ENCODE measurements at places on chromosomes 6 and 20. TPM values are rescaled to one million over a fixed set of nuclear protein-coding genes. Genes with fewer than 3 reads are reported as not detected.

Gene FOXS1
- 2.3 TPM for total RNA-seq

Gene DSP
- 98.2 TPM for total RNA-seq

Gene C6orf132
- total RNA-seq = 4.4 TPM

Gene TFAP2A
- total RNA-seq = 30.1 TPM

Gene CEP57L1
- total RNA-seq = 40.7 TPM

Gene LAMA2
- total RNA-seq = 72.8 TPM

Gene PRRC2A
- total RNA-seq = 88.1 TPM

Gene NRSN1
- 12.5 TPM for total RNA-seq

Gene APOBEC2
- total RNA-seq = 31.3 TPM

Gene CD109
- 17.0 TPM for total RNA-seq

Gene HLA-DRA
- total RNA-seq = 40.0 TPM

Gene REM1
- 3.3 TPM for total RNA-seq

Gene PSMB9
- total RNA-seq = 4.0 TPM

Gene GRIK2
- 88.6 TPM for total RNA-seq

Gene AK9
- 31.3 TPM for total RNA-seq

Gene MACROD2
- total RNA-seq = 65.6 TPM

Gene OXT
- not detected for total RNA-seq

Gene HLA-DPA1
- total RNA-seq = 7.6 TPM

Gene RBPJL
- total RNA-seq = not detected
